ENCODE measurements at places on chromosomes 4 and X.

- no peak for DNase-seq
Measured at GRCh38 chr4:136471051-136471450, 1061.2 kb downstream of the PCDH18 start.

GRCh38 chr4:107837317-107837716, 12.6 kb downstream of the SGMS2 start:
- no peak for DNase-seq

DNA sequence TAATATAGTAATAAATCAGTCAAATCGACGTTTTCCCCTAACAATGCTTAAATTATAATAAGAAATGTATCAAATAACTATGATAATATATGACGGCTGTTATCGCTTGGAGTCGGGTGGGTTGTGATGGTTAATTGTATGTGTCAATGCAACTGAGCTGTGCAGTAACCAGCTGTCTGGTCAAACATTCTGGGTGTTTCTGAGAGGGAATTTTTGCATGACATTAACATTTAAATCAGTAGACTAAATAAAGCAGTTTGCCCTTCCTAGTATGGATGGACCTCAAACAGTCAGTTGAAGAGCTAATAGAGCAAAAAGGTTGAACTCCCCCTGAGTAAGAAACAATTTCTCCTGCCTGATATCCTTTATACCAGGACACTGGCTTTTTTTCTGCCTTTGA, 96.7 kb downstream of the YIPF7 start:
- no peak for DNase-seq

GRCh38 chr4:41081847-41082246, 132.5 kb downstream of the APBB2 start:
- no peak for DNase-seq

DNA sequence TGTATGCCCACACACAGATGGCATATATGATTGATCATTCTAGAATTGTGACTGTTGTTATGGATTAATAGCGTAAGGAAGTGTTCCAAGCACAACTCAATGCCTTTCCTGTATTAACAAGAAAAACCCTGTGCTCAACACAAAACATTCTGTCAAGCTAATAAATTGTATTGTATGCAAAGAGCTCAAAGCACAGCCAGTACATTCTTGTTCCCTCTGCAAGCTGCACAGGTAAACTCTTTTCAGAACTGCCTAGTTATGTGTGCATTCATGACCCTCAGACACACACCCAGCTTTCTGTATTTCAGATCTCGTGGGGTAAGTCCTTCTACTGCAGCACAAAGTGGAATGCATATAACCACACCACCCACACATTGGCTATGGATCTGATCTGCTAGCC, 34.3 kb upstream of the BANK1 start:
- no peak for DNase-seq
